Camera-type eye (tissue), 1 donor: ENCODE measurements at places on chromosomes 2 and 18. TPM values are rescaled to one million over a fixed set of nuclear protein-coding genes. Genes with fewer than 3 reads are reported as not detected.

Gene PIEZO2
- total RNA-seq: 78.8 TPM

Gene SP5
- total RNA-seq: 0.77 TPM

Gene HOXD3
- 3.0 TPM for total RNA-seq

Gene ANO7
- 1.4 TPM for total RNA-seq

Gene SERPINB13
- total RNA-seq: 0.33 TPM
